ENCODE measurements at places on chromosomes 1 and 21.

DNA sequence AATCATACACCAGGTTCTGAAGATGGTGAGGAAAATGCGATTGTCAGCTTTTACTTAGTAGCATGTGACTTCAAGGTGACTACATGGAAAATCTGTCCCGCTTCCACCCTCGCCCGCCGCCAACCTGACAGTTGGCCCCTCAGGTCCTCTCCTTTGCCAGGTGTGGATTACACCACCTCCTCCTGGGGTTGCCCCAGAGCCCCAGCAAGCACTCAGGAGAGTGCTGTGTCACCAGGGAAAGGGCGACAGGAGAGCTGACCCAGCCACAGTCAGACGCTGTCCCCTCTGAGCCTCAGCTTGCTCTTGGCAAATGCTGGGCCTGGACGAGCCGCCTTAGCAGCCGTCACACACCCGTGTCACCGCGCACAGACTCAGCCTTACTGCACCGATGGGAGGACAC, 17.9 kb downstream of the PTTG1IP start:
- DNase-seq, result no peak

DNA sequence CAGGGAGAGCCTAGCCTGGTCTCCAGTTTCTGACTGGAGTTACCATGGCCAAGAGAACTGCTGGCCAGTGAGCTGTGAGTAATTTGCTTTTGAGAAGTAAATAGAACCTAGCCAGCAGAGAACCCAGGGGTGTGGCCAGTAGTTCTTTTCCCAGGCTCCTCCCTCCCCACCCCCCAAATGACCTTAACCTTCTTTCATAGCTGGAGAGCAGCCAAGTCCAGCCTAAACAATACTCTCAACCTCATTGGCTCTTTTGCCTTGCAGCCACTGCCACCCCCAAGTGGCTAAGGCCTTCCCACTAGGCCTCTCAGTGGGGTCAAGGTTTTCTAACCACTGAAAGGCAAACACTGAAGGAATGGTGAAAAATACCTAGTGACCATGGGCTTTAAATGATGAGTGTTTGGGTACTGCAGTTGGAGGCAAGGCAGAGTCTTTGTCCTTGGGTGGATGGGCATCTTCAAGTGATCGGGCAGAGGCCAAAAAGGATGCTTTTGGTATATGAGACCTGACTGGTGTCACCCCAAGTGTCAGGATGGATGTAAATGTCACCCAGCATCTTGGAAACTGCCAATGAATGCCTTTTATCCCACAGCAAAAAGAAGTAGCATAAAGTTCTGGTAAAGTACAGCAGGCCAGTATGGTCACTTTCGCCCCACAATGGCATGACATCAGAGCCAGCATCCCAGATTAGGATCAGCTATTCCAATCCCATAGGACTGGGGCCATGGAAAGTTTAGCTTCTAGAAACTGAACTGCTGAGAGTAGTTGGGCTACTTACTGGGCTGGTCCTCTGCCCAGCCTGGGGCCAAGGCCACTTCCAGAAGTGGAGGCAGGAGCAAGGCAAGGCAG, 3.5 kb upstream of the PIGV start:
- DNase-seq, result peak; percentile 11

DNA sequence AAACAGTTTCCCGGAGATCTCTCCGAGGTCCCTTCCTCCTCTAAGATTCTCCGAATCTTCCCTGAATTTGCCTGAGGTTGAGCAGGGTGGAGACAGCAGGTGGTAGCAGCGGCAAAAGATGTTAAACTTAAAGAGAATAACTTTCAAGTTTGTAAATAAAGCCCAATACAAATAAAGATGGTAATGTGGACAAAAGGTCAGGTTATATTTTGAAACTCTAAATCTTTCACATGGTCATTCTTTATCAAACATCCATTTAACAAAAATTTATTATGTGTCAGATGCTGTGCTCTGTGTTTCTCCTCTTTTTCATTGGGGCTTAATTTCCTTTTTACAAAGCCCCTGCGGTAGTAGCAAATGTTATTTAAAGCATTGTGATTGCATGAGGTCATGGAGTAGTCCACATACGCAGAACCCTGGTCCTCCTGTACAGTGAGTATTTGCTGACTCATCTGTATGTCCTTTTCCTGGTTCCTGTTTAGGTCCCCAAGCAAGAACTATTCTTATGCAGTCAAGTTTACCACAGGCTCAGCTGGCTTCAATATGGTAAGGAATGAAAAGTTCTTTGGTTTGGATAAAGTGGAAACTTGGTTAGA, 119.2 kb downstream of the ITSN1 start:
- DNase-seq, result no peak

- no peak for DNase-seq
These were observed 127.8 kb downstream of the KCNJ6 start for GRCh38 chr21:37788503-37788902.

- no peak for DNase-seq
These were observed 3.6 kb downstream of the SPATA46 start for GRCh38 chr1:162373072-162373427.

GRCh38 chr21:34185026-34185750, 111.8 kb downstream of the MRPS6 start:
- DNase-seq, result no peak

GRCh38 chr1:160481979-160482596, 41.0 kb downstream of the SLAMF6 start:
- no peak for DNase-seq

DNA sequence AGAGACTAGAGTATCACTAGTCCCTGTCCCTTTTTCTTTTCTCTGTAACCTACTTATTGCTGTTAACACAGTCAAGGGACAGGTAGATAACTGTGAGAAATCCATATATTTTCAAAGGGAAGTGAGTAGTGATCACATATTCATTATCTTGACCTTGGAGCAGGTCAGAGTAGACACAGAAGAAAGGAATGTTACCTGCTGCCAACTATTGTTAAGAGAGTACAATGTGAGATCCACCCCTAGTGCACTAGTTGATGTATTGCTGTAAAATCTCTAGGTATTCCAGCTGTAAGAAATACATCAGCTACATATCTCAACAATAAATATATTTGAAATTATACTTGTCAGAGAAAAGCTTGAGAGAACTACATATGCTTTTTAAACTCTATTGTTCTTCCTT, 68.7 kb upstream of the ADGRL2 start:
- DNase-seq, result no peak

DNA sequence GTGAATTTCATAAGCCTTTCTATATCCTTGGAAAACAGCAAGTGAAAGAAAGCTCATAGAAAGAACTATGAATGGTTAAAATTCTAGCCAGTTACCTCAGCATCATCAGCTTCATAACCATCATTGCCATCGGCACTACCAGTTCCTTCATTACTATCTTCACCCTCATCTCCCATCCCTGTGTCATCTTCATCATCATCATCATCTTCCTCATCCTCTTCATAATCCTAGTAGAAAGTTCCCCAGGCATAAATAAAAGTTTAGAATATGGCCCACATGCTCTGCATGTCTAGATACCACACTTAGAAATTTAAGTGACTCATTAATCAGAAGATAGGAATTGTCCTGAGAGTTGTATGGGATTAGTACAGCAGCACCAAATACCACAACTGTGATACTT, 49.0 kb downstream of the TPR start:
- DNase-seq, result no peak

- no peak for DNase-seq
These were observed 14.0 kb downstream of the FAAP20 start for GRCh38 chr1:2180297-2181245.

Measured in NCI-H345 (cell line).